Neural crest cell (in vitro differentiated cells): ENCODE measurements at places on chromosomes 12 and 14. TPM values are rescaled to one million over a fixed set of nuclear protein-coding genes. Genes with fewer than 3 reads are reported as not detected.

INSM2 gene
- total RNA-seq, result 0.09 TPM in 1 of 2 replicates, not detected in the other

KCNMB4 gene
- total RNA-seq, result 6.1 and 6.9 TPM in 2 replicates

DPF3 gene
- 1.3 TPM in 2 replicates for total RNA-seq

TRHDE gene
- 0.51 and 0.66 TPM in 2 replicates for total RNA-seq

TTC6 gene
- total RNA-seq, result 0.40 TPM in 1 of 2 replicates, not detected in the other

KRT71 gene
- total RNA-seq, result not detected in 2 replicates

GMPR2 gene
- 64.0 and 66.2 TPM in 2 replicates for total RNA-seq

VPS33A gene
- total RNA-seq, result 40.7 and 41.0 TPM in 2 replicates

DNA sequence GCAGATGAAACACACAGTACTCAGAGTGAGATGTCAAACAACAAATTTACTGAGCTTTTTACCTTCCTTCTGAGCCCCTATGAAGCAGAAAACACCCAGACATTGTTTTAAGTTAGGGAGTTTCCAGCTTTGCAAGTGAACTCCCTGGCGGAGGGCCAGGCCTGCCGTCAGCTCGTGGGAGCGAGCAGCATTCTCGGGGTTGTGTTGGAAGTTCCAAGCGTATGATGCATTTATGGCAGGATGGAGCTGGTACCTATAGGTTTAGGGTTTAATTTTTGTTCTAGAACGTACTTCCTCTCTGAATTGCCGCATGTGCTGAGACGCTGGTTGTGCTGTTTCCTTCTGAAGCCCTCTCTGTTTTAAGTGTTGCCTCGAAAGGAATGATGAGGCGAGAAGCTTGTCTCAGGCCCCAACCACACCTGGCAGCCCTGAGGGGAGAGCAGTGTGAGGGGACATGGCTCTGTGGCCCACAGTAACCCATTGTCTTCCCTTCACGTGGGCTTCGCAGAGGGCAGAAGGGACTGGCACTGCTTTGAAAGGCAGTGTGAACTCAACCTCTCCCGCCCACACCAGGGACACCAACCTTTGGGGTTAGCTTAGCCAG is 76.6 kb downstream of the SSPN start:
- peaks cover 3% of the 10 kb centered on the region for H3K27me3 ChIP-seq
- H3K4me1 ChIP-seq, result peaks cover 31% of the 10 kb centered on the region
- no peak overlapping the region for H3K27ac ChIP-seq
- no peak for DNase-seq

GRCh38 chr14:94531187-94531586 is 21.9 kb upstream of the SERPINA12 start:
- H3K36me3 ChIP-seq, result no peaks in the 10 kb centered on the region
- DNase-seq, result no peak

DNA sequence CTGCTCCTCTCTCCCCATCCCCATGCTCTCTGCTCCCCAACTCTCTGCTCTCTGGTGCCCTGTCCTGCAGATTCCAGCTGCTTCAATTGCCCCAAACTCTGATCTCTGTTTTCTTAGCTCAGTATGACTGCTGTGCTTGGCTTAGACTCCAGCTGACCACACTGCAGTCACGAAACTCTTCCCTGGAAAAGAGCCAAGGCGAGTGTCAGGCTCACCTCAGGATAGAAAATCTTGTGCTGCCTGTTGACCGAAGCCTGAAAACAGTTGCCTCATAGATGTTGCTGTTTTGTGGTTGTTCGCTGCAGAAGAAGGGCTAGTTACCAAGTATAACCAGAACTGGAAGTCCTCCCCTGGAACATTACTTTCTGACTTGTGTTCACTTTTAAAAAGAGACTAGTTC is 6.7 kb upstream of the STON2 start:
- no peaks in the 10 kb centered on the region for H3K4me1 ChIP-seq
- H3K27ac ChIP-seq, result peak overlapping the region; percentile 21
- no peak for DNase-seq
- peaks cover 21% of the 10 kb centered on the region for H3K36me3 ChIP-seq
- no peak overlapping the region for H3K4me3 ChIP-seq

GRCh38 chr14:85519661-85520305 is 10.2 kb upstream of the FLRT2 start:
- no peak overlapping the region for H3K27ac ChIP-seq
- H3K27me3 ChIP-seq, result no peaks in the 10 kb centered on the region

- peaks cover 20% of the 10 kb centered on the region for H3K36me3 ChIP-seq
- peaks cover 36% of the 10 kb centered on the region for H3K4me1 ChIP-seq
- no peaks in the 10 kb centered on the region for H3K27me3 ChIP-seq
- DNase-seq, result no peak
- no peak overlapping the region for H3K4me3 ChIP-seq
- H3K27ac ChIP-seq, result no peak overlapping the region
These were observed 47.6 kb upstream of the ZFP36L1 start for GRCh38 chr14:68840454-68840853.

GRCh38 chr14:67928375-67928774 is 108.8 kb downstream of the RAD51B start:
- no peaks in the 10 kb centered on the region for H3K4me1 ChIP-seq
- DNase-seq, result no peak
- H3K27me3 ChIP-seq, result no peaks in the 10 kb centered on the region

- H3K36me3 ChIP-seq, result peaks cover 12% of the 10 kb centered on the region
- no peak for DNase-seq
- H3K27ac ChIP-seq, result no peak overlapping the region
- no peaks in the 10 kb centered on the region for H3K4me1 ChIP-seq
- H3K4me3 ChIP-seq, result no peak overlapping the region
These were observed 347.6 kb downstream of the TMEM121 start for GRCh38 chr14:105873870-105874512.

GRCh38 chr12:102478405-102479098 is 1.8 kb downstream of the IGF1 start:
- H3K4me1 ChIP-seq, result no peaks in the 10 kb centered on the region
- no peak overlapping the region for H3K27ac ChIP-seq
- H3K27me3 ChIP-seq, result no peaks in the 10 kb centered on the region

DNA sequence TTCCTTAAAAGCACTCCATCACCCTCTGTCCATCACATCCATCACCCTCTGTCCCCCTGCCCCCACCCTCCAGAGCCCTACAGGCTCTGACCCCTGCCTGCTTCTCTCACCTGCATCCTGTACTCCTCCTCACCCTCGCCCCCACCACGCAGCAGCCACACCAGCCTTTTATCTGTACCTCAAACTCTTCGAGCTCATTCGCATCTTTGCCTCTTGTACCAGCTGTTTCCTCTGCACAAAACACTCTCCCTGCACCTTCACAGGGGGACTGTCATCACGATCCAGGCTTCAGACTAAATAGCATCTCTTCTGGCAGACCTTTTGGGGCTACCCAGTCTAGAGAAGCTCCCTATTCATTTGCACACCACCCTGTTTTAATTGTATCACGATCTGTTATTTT is 24.1 kb downstream of the TMEM229B start:
- H3K27ac ChIP-seq, result no peak overlapping the region
- H3K4me1 ChIP-seq, result no peaks in the 10 kb centered on the region
- no peaks in the 10 kb centered on the region for H3K36me3 ChIP-seq
- no peak overlapping the region for H3K4me3 ChIP-seq
- no peaks in the 10 kb centered on the region for H3K27me3 ChIP-seq

GRCh38 chr12:6166808-6167207 is 33.4 kb upstream of the CD9 start:
- DNase-seq, result no peak
- H3K36me3 ChIP-seq, result no peaks in the 10 kb centered on the region
- H3K27ac ChIP-seq, result no peak overlapping the region
- H3K27me3 ChIP-seq, result no peaks in the 10 kb centered on the region

- H3K4me1 ChIP-seq, result no peaks in the 10 kb centered on the region
- peaks cover 6% of the 10 kb centered on the region for H3K36me3 ChIP-seq
- no peaks in the 10 kb centered on the region for H3K27me3 ChIP-seq
- H3K27ac ChIP-seq, result no peak overlapping the region
- no peak overlapping the region for H3K4me3 ChIP-seq
These were observed 49.9 kb downstream of the MAP3K9 start for GRCh38 chr14:70759398-70759797.

DNA sequence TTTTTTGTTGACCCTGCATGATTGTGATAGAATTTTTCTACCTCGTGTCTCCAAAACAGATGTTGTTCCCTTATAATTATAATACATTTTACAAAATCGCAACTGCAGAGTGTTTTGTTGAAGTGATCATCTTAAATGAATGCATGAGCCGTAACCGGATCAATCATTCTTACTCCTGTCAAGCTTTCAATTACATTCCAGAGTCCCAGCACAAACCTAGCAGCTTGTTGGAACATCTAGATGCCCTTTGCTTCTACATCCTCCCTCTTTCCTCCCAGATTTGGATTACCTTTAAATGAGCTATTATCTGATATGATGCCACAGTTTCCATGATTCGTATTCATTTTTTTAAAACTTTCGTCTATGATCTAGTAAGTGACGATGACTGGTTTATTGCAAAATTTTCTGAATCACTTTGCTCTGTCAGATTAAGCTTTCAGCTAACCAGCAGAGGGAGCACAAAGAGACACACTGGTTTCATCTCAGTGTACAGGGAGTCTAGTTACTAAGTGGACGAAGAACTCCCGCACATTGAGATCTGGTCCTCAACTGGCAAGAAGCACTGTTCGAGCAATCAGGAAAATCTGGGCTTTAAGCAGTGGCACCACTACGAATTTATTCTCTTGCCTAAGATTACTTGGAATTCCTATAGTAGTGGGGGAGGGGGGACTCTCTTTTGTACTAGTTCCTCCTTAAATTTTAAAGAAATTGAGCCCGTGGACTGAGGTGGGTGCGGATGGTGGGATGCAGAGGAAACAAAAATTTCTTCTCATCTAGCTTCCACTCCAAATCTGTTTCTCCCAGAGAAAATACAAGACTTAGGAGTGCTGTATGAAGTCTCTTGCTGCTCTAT is 40.9 kb downstream of the TSHR start:
- H3K27ac ChIP-seq, result no peak overlapping the region
- H3K4me3 ChIP-seq, result no peak overlapping the region
- H3K36me3 ChIP-seq, result no peaks in the 10 kb centered on the region
- H3K27me3 ChIP-seq, result peaks cover 4% of the 10 kb centered on the region
- peaks cover 8% of the 10 kb centered on the region for H3K4me1 ChIP-seq

GRCh38 chr14:69713209-69713781 is 53.6 kb upstream of the SRSF5 start:
- peak overlapping the region; percentile 32 for H3K27ac ChIP-seq
- H3K36me3 ChIP-seq, result peaks cover 3% of the 10 kb centered on the region
- H3K4me3 ChIP-seq, result no peak overlapping the region
- no peak for DNase-seq
